ENCODE measurements at places on chromosomes 6 and 20.

DNA sequence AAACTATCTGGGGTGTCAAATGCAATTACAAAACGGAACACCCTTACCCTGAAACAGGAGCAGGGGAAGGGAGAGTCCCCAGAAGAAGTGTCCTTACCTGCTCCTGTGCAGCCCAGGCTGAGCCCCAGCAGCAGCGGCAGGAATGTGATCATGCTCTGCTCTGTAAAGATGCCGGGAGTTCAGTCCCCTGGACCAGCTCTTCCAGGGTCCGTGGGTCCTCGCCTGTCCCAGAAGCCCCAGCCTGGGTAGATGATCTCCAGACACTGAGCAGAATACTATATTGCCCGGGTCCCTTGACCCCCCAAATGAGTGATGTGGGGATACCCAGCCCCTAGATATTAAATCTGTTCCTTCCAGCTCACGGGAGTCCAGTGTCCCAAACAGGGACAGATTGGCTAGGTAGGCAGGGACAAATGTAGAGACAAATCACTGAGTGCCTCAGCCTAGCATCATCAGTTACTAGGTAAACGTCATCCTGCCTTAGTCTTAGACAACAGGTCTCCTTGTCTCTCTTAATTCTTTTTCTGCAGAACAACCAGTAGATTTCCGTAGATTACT lies at the start of gene HLA-DMB:
Gene HLA-DMB, minus strand, starts transcription at position 373 of the 558 bp plus-strand sequence. Its CDS starts 221 bp downstream, at position 152.
- peaks cover 22% of the 10 kb centered on the region for H3K27me3 ChIP-seq
- peak; percentile 83 for DNase-seq
- no peak within 1 kb of the TSS for H3K4me3 ChIP-seq
- no peak within 1 kb of the TSS for H3K27ac ChIP-seq
- no peaks in the 10 kb centered on the region for H3K36me3 ChIP-seq

DNA sequence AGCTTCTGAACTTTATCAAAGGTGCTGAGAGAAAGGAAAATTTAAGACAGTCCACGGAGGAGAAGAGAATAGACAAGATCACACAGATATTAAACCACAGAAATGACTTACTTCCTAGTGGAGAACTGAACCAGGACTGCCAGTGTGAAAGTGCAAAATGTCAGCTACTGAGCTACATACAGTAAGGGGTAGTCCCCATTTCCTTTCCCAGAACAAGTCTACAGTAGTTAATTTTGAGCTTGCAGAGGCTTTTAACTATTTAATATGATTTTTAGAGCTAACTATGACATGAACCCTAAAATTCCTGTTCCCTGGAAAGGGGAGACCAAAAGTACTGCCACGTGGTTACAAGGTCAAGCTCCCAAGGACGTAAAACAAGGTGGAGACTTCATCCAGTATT lies 45.1 kb downstream of the CEP85L start:
- H3K27me3 ChIP-seq, result no peaks in the 10 kb centered on the region
- no peak overlapping the region for H3K27ac ChIP-seq
- no peak overlapping the region for H3K4me3 ChIP-seq
- H3K36me3 ChIP-seq, result no peaks in the 10 kb centered on the region

DNA sequence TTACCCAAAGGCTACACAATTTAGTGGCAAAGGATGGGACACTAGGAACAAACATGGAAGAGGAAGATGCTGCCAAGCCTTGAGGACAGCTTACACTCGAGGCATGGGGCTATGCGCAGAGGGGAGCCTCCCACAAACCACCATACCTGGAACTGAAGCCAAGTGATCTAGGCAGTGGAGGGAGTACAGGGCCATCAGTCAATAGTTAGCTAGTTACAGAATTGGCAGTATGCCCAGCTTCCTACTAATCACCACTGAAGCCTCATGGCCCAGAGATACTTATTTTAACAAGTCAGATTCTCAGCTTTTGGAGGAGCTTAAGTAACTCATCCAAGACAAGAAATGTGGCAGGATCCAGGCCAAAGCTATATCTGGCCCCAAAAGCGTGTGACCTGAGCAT lies 226.6 kb upstream of the MOCS1 start:
- no peak overlapping the region for H3K4me3 ChIP-seq
- H3K27ac ChIP-seq, result no peak overlapping the region
- peaks cover 4% of the 10 kb centered on the region for H3K4me1 ChIP-seq
- peak; percentile 32 for DNase-seq
- H3K27me3 ChIP-seq, result no peaks in the 10 kb centered on the region
- H3K36me3 ChIP-seq, result no peaks in the 10 kb centered on the region

- no peaks in the 10 kb centered on the region for H3K36me3 ChIP-seq
- no peaks in the 10 kb centered on the region for H3K4me1 ChIP-seq
- H3K27ac ChIP-seq, result no peak overlapping the region
- no peak overlapping the region for H3K4me3 ChIP-seq
- no peaks in the 10 kb centered on the region for H3K27me3 ChIP-seq
Measured at GRCh38 chr6:168866534-168866933, 387.1 kb downstream of the THBS2 start.

DNA sequence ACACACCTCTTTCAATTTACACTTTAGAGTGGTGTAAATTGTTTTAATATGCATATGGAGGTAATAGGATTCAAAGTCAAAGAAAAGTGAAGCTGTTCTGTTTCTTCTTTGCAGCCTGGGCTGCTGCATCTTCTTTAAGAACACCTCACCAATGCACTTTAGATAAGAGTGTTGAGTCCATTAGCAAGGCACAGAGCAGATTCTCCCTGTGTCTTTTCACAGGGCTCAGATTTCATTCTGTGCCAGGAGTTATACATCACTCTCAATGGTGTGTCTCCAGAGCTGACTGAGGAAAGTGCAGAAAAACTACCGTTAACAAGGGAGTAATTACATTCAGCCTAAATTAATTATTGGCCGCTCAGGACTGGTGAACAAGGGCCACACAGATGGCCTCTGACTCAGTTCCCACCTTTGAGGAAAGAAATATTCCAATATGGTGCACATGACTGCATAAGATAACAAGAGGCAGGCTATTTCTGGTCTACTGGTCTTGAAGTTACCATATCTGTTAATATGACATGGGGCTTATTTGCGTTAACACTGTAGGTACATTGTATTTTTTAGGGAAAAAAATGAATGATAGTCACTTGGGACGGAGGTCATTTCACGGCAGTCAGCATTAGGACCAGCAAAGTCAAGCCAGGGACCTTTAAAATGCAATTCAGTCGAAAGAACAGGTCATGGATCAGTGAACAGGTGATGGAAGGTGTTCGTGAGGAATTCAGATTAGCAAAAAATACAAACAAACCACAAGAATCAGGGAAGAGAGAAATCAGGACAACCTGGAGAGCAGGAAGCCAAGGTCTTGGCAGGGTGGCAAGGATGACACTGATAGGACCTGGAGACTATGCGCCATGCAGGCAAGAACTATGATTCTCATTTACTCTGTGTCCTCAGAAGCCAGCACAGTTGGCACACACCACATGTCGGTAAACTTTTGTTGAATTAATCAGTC lies 203.7 kb downstream of the TBX18 start:
- H3K36me3 ChIP-seq, result no peaks in the 10 kb centered on the region
- no peak overlapping the region for H3K4me3 ChIP-seq
- no peaks in the 10 kb centered on the region for H3K4me1 ChIP-seq

- H3K27ac ChIP-seq, result no peak overlapping the region
- DNase-seq, result no peak
- no peaks in the 10 kb centered on the region for H3K36me3 ChIP-seq
- no peaks in the 10 kb centered on the region for H3K4me1 ChIP-seq
- no peaks in the 10 kb centered on the region for H3K27me3 ChIP-seq
Measured at GRCh38 chr6:141463237-141463977, 669.3 kb upstream of the GJE1 start.

- no peak for DNase-seq
- H3K27me3 ChIP-seq, result no peaks in the 10 kb centered on the region
- no peaks in the 10 kb centered on the region for H3K36me3 ChIP-seq
- H3K27ac ChIP-seq, result peak overlapping the region; percentile 31
Measured at GRCh38 chr20:38245753-38246152, 14.8 kb downstream of the KIAA1755 start.

- no peak overlapping the region for H3K4me3 ChIP-seq
- no peaks in the 10 kb centered on the region for H3K4me1 ChIP-seq
- DNase-seq, result no peak
- H3K27ac ChIP-seq, result no peak overlapping the region
Measured at GRCh38 chr6:133635447-133635846, 253.5 kb upstream of the TCF21 start.

- H3K27ac ChIP-seq, result no peak overlapping the region
- no peaks in the 10 kb centered on the region for H3K36me3 ChIP-seq
- H3K27me3 ChIP-seq, result no peaks in the 10 kb centered on the region
- DNase-seq, result no peak
Measured at GRCh38 chr20:60131375-60131774, 173.2 kb downstream of the CDH26 start.

GRCh38 chr6:106525882-106526275 lies 103.4 kb downstream of the RTN4IP1 start:
- H3K4me3 ChIP-seq, result no peak overlapping the region
- no peak overlapping the region for H3K27ac ChIP-seq
- no peaks in the 10 kb centered on the region for H3K36me3 ChIP-seq
- H3K4me1 ChIP-seq, result no peaks in the 10 kb centered on the region
- no peaks in the 10 kb centered on the region for H3K27me3 ChIP-seq

DNA sequence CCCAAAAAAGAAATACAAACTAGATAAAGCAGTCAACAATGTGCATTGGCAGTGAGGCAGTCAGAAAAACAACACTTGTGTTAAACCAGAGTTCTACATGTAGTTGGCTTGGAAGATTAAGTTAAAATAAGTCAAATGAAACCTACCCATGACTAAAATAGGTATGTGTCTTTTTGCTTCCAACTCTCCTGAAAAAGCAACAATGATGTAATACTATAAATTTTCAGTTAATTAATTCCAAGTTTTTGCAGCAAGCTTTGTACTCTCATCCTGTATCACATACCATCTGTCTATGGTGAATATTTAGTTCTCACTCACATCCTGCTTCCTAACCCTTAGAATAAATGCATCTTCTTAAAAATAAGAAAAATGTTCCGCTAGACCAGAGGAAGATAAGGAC lies 261.5 kb downstream of the KIF16B start:
- no peak for DNase-seq
- no peak overlapping the region for H3K4me3 ChIP-seq
- H3K36me3 ChIP-seq, result no peaks in the 10 kb centered on the region
- H3K4me1 ChIP-seq, result no peaks in the 10 kb centered on the region
- no peak overlapping the region for H3K27ac ChIP-seq

DNA sequence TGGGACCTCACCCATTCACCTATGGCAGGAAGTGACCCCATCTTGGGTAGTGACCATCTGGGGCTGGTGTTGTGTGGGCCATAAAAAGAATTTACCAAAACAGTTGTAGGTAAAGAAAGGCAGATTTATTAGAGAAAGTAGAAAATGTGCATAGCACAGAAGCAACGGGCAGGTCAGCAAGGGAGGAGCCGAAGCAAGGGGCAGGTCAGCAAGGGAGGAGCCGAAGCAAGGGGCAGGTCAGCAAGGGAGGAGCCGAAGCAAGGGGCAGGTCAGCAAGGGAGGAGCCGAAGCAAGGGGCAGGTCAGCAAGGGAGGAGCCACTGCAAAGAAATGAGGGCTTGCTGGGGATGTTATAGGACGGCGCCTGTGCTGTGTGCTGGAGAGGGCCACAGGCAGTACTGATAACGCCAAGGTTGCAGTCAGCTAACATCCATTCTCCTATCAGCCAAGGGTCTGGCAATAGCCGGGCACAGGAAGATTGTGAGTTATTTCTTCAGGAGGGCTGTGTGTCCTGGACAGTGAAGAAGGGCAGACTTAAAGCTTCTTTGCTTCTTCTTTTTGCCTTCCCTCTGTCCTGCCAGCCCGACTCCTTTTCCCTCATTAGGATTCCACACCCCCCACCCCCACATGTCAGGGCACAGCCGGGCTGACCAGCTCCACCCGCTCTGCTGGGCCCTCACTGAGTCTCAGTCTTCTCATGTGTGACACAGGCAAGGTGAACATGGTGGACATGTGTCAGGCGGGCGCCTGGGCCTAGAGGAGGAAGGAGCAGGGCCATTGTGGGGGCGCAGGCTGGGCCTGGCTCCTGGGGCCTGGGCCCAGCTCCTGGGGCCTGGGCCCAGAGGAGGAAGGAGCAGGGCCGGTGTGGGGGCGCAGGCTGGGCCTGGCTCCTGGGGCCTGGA lies 31.6 kb upstream of the CHRNA4 start:
- no peak overlapping the region for H3K4me3 ChIP-seq
- DNase-seq, result no peak
- H3K4me1 ChIP-seq, result no peaks in the 10 kb centered on the region
- H3K27ac ChIP-seq, result no peak overlapping the region

DNA sequence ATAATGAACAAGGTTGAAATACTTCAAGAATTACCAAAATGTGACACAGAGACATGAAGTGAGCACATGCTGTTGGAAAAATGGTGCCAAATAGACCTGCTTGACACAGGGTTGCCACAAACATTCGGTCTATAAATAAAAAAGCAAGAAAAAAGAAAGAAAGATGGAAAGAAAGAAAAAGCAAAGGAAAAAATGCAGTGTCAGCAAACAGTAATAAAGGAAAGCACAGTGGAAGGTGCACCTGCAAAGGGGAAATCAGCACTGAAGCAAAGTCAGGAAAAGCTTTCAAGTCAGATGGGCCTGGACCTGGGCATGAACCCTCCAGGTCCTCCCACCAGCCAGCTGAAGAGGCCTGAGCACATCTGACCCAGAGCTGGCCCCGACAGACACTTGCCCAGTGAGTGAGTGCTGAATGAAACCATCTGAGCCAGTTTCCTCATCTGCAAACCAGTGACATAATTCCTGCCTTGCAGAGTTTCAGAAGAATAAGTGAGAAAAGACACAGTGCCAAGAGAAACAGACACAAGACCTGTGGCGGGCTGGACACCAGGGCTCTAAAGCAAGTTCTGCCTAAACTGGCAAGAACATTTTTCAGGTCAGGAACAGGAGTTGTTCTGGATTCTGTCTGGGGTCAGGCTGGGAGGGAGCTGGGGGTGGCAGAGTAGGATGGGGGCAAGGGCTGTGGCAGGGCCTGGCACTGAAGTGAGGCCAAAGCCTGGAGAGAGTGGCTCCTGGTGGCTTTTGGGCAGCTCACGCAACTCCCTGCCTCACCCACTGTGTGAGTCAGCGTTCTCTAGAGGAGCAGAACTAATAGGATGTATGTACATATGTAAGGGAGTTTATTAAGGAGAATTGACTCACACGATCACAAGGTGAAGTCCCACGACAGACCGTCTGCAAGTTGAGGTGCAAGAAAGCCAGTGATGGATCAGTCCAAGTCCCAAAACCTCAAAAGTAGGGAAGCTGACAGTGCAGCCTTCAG lies 23.9 kb upstream of the MICB start:
- DNase-seq, result no peak
- H3K4me1 ChIP-seq, result no peaks in the 10 kb centered on the region
- no peak overlapping the region for H3K27ac ChIP-seq
- H3K4me3 ChIP-seq, result no peak overlapping the region
- H3K27me3 ChIP-seq, result peaks cover 18% of the 10 kb centered on the region
- no peaks in the 10 kb centered on the region for H3K36me3 ChIP-seq

DNA sequence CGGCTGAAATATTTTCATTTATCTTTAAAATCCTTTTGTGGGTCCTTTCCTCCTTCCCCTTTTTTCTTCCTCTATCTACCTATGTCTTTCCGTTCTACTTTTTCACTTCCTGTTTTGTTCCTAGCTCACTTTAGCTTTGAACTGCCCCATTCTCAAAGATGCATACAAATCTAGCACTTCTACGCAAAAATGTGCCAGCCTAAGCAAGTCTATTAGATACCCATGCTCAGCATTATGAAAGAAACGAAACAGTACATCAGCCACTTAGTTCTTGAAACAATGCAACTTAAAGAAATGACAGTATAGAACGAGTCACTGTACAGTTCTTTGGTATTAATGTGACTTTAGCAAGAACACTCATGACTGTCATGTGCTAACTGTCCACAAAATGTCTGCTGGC lies 47.3 kb upstream of the MARCKS start:
- no peaks in the 10 kb centered on the region for H3K27me3 ChIP-seq
- H3K36me3 ChIP-seq, result no peaks in the 10 kb centered on the region
- no peak overlapping the region for H3K4me3 ChIP-seq
